EH (cell line): ENCODE measurements at places on chromosomes 13 and 19.
A peak's percentile ranks its signal among the peaks of the same experiment; 100 is the strongest.

DNA sequence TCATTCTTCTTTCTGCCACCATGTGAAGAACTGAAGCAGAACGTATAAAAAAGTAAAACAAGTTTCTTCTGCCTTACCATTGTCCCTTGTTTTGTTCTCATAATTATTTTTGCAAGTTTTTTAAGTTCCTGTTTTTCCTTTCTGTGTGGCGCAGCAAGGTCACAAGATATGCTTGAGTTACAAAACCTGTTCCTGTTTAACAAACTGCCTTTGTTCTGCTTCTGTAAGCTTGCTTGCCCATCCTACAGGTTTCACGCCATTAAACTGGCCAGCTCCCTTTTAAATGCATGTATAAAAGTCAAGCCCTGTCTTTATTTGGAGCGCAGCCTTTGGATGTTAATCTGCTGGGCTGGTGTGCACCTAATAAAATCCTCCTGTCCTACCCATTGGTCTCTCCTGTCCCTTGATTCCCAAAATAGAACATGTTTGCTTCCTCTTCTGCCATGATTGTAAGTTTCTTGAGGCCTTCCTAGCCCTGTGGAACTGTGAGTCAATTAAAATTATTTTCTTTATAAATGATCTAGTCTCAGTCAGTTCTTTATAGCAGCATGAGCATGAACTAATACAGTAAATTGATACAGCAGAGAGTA lies 1115.4 kb downstream of the SLITRK1 start:
- DNase-seq: no peak

DNA sequence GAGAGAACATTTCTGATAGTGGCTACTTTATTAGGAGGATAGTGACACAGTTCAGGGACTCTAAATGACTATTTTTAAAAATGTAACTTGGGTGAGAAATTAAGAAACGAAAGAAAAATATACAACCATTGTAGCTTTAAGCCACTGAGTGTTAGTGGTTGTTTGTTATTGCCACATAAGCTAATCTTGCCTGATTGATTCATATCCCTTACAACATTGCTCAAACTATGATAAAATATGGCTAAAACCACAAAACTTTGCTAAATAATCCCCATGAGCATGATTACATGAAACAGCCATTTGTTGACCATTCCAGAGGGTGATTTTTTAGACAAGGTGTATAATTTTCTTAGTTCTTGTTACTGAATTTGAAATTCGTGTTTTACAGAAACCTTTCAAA lies 343.4 kb downstream of the SLITRK5 start:
- no peak for DNase-seq

GRCh38 chr13:21402586-21403307 lies 56.4 kb downstream of the ZDHHC20 start:
- DNase-seq: peak; percentile 53

GRCh38 chr13:73578251-73578875 lies 519.6 kb downstream of the KLF5 start:
- DNase-seq: no peak

GRCh38 chr19:50205681-50206138 lies 2.3 kb downstream of the MYH14 start:
- no peak for DNase-seq
